ENCODE measurements at places on chromosomes 12 and 14.
A peak's percentile ranks its signal among the peaks of the same experiment; 100 is the strongest.

DNA sequence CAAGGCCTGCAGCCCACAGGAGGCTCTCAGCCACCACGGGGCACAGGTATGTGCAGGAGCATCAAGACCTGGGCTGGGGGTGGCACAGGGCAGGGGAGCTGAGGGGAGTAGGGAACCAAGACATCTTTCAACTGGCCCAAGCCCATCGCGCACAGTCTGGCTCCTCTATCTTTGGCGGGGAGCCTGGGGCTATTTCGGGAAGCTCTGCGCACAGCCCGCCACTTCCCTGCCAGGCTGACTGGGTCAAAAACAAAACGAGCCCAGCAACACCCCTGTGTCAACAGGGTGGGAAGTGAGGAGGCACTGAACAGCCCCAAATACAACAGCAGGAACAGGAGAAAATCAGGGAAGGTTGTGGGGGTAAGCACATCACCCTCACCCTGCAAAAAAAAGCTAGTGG is 83.9 kb downstream of the ARL6IP4 start:
- DNase-seq: no peak

DNA sequence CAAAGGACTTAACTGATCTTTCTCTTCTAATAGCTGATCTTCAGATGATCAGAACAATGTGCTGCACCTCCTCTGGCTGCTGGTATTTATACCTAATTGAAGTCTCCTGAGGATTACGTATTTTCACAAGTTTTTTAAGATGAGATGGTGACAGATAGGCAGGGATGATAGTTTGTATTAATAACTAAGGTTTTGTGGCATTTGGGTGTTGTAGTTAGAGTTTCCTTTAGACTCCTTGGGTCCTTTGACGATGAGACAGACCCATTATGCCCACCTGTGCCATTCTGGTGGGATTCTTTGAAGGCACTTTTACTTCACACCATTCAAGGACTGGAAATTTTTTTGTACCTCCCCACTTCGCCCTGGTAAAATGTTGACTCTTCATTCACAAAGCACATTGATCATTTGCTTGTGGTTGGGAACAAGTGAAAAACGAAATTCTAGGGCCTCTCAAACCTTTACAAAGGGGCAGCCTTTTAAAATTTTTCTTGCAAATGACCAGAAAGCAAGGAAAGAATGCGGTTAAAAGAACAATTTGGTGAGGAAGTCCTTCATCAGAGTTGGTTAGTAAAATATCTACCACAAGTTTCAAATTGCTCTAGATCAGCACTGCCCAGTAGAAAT is at the start of gene IFNG:
IFNG (minus strand) TSS at position 60 of the 624 bp plus-strand sequence. CDS start 125 bp downstream, outside the sequence.
- DNase-seq: no peak

- DNase-seq: no peak
These were observed 5.2 kb downstream of the OTUB2 start for GRCh38 chr14:94031161-94031882.

DNA sequence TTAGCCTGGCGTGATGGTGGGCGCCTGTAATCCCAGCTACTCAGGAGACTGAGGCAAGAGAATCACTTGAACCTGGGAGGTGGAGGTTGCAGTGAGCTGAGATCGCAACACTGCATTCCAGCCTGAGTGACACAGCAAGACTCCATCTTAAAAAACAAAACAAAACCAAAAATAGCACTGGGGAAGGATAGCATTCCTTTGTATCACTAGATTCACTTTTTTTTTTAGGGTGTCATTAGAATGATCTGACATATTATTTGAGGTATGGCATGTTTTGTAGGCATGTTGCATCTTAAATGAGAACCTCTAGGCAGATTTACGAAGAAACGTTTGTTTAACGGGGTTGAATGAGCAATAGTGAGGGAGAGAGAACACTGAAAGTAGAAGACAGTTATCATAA is 16.8 kb upstream of the FAR2 start:
- no peak for DNase-seq

- no peak for DNase-seq
These were observed 43.4 kb downstream of the TEAD4 start for GRCh38 chr12:3002646-3003045.

- no peak for DNase-seq
These were observed 14.1 kb upstream of the SLC25A3 start for GRCh38 chr12:98579347-98579746.

- DNase-seq: no peak
These were observed 139.3 kb upstream of the LMNTD1 start for GRCh38 chr12:25692115-25693035.

DNA sequence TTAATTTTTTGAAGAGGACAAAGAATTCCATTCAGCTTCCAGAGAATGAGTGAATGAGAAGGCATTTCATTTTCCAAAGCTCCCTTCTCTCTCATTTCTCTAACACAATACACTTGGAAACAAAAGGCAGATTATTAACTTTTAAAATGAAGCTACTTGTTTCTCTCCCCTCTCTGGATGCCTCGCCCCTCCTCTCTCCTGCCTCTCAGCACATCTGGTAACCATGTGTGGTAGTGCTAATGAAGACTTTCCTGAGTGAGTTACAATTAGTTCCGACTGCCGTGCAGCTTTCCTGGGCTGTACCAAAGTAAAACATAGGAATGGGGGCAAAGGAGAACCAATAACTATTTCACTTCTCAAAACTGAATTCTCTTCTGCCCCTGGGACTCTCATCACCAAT is 84.7 kb upstream of the SOX5 start:
- DNase-seq: no peak

DNA sequence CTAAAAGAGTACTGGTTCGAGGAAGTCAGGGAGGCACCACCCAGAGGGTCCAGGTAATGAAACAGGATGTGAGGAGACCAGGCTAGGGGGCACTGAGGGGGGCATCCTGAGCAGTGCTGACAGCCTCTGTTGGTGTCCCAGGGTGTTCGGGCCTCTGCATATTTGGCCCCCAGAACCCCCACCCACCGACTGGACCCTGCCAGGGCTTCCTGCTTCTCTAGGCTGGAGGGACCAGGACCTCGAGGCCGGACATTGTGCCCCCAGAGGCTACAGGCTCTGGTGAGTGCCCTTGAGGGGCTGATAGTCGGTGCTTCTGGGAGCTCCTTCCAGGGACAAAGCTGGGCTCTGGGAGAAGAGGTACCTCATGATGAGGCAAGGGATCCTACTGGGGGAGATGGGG is 2.6 kb downstream of the TROAP start:
- DNase-seq: no peak

DNA sequence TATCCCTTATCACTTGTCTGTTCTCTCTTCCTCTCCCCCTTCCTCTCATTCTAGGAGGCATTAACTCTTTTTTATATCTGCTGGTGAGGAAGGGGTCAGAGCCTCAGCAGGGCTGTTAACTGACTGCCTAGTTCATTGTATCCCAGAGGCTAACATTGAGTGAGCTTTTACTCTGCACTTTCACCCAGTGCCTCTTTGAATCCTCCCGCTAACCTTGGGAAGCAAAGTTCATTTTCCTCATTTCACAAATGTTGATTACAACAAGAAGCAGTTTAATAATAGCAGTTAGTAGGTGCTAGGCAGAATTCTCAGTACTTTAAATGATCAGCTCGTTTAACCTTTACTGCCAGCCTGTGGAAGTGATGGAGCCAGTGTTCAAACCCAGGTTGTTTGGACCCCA is 75.5 kb downstream of the POLR3B start:
- DNase-seq: no peak

GRCh38 chr12:114361992-114362391 is 44.0 kb downstream of the TBX5 start:
- no peak for DNase-seq

GRCh38 chr14:82075566-82075965 is 541.9 kb upstream of the SEL1L start:
- no peak for DNase-seq

- no peak for DNase-seq
These were observed 306.1 kb downstream of the DAD1 start for GRCh38 chr14:22282949-22283348.

DNA sequence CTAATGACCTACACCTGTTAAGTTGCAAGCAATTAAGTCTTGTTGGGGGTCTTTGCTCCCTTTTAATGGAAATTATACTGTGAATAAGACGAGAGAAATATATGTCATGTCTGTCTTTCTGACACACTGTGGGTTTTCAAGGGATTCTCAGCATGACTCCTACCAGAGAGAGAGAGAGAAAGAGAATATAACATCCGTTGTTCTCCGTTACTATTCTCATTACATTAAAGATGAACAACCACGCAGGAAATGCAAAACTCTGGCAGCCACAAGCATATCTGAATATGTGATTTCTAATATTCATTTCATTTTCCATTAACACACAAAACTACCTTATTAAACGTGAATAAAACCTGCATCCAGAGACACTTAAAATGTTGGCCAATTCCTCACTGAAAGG is 67.3 kb upstream of the EGLN3 start:
- DNase-seq: no peak

- DNase-seq: no peak
These were observed 42.5 kb upstream of the AKAP6 start for GRCh38 chr14:32286602-32287001.

DNA sequence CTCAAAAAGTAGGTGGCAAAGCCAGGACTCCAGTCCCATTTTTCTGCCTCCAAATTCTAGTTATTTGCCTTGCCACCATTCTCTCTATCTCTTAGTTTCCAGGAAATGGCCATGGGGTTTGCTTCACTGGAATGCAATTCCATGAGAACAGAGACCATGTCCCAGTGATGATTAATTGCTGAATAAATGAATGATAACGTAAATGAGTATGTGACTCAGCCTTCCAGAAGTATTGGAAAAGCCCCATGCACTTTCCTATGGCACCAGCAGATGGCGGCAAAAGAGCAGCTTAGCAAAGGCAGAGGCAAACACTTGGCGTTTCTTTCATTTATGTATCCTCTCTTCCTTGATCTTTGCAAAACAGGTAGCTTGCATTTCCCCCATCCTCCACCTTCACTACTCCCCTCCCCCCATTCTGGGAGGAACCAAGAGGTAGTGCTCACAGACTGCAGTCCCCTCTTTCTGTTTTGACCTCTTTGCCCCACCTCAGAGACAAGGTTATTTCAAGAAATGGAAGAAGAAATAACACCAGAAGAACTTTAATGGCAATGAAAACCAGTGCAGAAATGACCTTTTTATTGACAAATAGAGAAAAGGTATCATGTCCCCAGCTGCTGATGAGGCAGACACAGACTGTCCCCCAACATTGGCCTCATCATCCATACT is 21.3 kb downstream of the TBX3 start:
- DNase-seq: peak; percentile 56

DNA sequence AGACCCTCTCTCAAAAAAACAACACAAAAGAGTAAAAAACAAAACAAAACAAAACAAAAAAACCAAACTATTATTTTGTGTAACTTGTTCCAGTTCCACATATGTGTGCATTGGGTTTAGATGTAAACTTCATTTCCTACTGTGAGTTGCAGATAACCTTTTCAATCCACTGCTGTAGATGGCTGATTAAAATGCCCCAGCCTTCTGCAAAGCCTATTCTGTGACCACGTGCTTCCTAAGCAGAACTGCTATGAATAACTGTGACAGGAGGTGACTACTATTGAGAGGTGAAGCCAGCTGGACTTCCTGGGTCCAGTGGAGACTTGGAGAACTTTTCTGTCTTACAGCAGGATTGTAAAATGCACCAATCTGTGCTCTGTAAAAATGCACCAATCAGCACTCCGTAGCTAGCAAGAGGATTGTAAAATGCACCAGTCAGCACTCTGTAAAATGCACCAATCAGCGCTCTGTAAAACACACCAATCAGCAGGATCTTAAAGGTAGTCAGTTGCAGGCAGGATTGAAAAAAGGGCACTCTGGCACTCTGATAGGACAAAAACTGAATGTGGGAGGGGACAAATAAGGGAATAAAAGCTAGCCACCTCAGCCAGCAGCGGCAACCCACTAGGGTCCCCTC is 10.3 kb upstream of the ELK3 start:
- DNase-seq: no peak

GRCh38 chr14:30410986-30411385 is 148.0 kb upstream of the G2E3 start:
- DNase-seq: no peak

DNA sequence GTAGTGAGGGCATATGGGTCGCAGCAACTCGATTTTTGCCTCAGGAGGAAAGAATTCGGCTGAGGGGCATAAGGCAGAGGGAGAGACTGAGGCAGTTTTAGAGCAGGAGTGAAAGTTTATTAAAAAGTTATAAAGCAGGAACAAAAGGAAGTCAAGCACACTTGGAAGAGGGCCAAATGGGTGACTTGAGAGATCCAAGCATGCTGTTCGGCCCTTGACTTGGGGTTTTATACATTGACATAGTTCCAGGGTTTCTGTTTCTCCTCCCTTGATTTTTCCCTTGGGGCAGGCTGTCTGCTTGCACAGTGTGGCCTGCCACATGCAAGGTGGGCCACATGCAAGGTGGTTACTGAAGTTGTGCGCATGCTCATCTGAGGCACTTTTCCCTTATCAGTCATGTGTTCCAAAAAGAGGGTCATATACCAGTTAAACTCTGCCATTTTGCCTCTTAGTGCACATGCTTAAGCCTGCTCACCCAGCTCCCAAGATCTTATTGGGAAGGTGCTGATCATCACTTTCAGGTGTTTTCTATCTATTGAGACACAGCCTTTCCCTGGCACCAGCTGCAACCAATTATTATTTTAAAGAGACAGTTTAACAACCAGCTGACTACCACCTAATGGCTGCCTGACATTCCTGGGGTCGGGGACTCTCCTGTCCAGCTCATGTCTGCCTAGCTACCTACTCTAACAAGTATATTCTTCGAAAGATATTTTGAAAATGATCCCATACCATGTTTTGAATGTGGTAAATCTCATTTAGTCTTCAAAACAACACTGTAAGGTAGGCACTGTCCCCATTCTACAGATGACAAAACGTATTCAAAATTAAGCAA is 19.9 kb downstream of the PTGER2 start:
- DNase-seq: no peak

DNA sequence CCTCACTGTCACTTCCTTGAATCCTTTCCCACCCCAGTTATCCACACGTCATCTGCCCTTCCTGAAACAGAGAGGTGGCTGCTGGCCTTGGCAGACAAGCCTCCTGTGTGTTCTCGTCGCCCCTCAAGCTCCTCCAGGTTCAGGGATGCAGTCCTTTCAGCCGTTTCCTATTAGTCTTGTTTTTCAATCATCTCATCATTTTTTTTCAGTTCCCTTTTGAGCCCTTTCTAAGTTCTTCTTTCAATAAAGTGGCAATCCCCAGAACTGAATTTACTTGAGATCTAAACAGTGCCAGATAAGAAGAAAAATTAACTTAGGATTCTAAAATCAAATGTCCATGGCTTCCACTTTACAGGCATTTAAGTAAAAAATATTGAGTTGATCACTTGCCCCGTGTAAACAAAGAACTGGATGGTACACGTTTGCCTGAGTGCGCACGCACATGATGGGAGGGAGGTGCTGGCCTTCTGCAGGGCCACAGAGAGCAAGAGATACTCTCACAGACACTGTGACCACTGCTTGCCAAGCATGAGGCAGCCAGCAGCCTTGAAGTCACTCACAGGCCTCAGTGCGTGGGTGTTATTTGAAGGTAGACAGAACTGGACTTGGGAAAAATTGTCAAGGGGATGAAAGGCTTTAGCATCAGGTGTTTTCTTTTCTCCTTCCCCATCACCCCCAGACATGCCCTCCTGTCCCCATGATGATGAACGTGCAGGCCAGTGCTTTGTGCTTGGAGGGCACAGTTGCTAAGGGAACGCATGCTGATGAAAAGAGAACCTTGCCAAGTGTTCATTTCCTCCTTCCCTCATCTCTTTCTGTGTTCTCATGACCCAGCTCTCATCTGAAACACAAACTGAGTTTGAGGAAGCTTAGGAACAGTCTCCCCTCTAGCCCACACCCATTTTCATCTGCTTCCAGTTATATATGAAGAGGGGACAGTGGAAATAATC is 408.3 kb downstream of the EGLN3 start:
- DNase-seq: no peak

Data from SHP77 (cell line).